ENCODE measurements at places on chromosomes 6 and 20. TPM values are rescaled to one million over a fixed set of nuclear protein-coding genes. Genes with fewer than 3 reads are reported as not detected.

CST4 gene
- total RNA-seq = not detected

PGBD1 gene
- 2.5 TPM for total RNA-seq

PSORS1C1 gene
- total RNA-seq = 1.4 TPM

SNAI1 gene
- 4.2 TPM for total RNA-seq
